IPS-NIHi11 (cell line): ENCODE measurements at places on chromosomes 2 and 18.
A peak's percentile ranks its signal among the peaks of the same experiment; 100 is the strongest.

- DNase-seq: no peak
These were observed 32.2 kb upstream of the GLI2 start for GRCh38 chr2:120703330-120703994.

GRCh38 chr2:67039517-67040103, 357.5 kb upstream of the ETAA1 start:
- DNase-seq: no peak

DNA sequence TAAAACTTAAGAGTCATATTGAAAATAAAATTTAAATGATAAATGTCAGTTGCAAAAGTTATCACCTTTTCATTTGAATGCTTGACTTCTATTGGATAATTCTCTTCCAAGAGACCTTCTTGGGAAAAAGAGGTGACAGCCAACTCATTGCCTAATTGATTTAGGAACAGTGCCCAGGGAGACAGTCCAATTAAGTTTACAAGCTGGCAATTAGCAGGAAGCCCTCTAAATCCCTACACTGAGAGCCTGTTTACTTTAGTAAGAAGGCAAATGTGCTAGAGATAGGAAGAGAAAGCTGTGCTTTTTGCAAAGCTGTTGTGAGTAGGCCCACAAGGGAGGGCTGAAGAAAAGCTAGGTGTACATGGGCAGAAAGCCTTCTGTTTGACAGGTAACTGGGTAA, 189.1 kb downstream of the WDPCP start:
- no peak for DNase-seq

- DNase-seq: no peak
These were observed 10.5 kb downstream of the GLI2 start for GRCh38 chr2:120746144-120746543.

DNA sequence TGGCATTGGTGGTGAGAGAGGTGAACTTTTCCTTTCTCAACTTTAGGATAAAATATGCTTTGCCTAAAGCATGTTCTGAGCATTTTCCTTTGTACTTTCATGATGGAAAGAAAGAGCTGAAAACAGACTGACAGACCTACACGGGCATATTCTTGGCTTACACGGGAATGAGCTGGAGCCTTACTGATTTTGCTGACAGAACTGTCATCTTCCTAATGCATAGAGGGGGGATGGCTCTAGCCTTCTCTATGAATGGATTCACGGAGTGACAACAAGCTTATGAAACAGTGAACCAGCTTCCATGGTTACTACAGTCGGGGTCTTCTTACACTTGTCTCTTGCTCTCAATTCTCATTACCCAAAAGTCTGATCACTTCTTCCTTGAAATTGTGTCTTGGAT, 32.2 kb downstream of the FSHR start:
- no peak for DNase-seq

DNA sequence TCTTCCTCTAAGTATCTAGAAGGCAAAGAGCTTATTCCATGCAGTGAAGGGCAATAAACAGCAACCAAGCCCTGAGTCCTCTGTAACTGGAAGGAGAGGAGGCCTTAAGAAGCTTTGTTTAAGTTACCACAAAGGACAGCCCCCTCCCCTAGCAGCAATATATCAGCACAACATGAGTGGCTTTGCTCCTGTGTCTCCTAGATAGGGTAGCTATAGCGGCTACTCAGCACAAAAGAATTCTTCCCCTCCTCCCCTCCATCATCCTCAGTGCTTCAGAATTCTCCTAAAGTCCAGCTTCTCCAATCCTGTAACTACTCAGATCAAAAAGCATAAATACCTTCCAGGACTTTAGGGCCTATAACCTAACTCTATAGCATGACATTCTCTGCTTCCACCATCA, 16.5 kb downstream of the SUMO1 start:
- DNase-seq: peak; percentile 20

- peak; percentile 29 for DNase-seq
These were observed 266.5 kb downstream of the NEDD4L start for GRCh38 chr18:58310517-58310916.

DNA sequence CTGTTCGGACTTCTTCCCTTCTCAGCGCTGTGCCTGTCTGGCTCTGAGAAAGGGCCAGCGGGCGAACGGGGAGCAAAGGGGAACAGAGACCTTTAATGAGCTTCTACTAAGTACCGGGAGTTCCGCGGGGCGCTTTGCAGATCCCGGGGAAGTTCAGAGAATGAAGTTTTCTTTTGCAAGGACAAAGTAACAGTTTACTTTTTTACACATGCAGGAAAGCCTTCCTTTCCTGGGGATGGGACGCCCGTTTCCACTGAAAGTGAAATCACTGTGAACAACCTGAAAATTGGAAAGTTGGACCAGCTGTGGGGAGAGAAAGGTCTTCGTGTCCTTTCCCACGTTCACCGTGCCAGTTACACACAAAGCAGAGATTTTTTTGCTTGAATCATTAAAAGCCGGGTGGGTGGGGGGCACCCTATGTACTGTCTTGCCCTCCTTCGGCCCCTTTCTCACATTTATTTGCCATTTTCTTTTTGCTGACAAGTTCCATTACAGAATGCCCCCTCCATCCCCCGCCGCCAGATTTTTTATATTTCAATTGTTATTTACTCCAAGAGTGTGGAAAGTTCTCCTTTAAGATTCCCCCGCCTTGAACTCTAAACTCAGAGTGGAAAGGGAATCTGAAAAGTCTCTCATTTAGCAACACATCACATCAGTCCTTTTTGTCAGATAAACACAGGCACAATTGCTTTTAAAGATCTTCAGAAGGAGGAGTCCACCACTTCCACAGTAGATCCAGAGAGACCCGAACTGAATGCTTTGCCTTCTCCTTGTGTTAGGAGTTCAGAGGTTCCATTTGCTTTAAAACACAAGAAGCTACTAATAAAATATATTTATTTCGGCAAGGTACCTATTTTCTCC, 1.1 kb upstream of the FN1 start:
- no peak for DNase-seq

DNA sequence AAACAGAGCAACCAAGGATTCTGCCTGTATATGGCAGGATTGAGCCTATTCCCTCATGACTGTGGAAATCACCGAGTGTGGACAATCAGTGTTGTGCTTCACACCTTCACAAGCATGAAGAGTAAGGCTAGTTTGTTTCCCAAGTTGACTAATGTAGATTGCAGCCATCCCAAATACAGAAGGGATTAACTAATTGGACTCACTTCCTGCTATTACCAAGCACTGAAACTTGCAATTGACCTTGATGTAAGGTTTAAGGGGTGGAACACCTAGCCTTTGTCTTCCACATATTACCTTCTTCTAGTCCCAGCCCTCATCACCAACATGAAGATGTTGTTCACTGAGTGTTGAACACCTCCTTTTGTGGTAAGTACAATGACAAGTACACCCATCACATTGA, 120.9 kb upstream of the RND3 start:
- DNase-seq: no peak

GRCh38 chr2:162478721-162479129, 134.8 kb downstream of the GCA start:
- no peak for DNase-seq

DNA sequence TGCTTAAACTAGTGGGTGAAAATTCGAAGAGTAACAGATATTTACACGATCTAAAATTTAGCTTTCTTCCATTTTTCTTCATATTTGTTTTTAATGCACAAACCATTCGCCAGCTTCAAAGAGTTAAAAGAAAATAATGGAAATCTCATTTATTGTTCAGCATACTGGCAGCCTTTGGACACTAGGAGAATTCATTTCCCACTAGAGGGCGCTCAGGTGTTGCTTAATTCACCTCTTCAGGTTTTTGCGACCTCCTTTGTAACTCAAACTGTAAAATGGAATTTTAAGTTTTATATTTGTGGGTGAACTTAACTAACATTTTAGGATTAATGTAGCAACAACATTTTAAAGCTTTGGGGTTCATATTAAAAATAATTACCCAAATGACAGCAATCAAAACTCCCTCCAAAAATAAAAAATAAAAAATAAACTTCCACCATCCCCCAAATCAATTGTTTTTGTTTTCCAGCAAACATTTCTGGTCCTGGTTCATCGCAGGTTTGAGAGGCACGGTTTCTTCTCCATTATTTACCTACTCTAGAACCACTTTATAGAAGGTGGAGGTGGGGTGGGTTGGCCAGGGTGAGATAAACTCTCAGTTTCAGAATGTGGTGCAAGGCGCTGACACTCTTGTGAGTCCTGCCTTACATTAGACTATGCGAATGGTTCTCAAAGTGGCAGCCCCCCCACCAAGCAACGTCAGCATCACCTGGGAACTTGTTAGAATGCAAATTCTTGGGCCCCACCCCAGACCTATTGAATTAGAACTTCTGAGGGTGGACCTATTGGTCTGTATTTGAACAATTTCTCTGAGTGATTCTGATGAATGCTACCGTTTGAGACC, 24.7 kb upstream of the PNPT1 start:
- peak; percentile 42 for DNase-seq

DNA sequence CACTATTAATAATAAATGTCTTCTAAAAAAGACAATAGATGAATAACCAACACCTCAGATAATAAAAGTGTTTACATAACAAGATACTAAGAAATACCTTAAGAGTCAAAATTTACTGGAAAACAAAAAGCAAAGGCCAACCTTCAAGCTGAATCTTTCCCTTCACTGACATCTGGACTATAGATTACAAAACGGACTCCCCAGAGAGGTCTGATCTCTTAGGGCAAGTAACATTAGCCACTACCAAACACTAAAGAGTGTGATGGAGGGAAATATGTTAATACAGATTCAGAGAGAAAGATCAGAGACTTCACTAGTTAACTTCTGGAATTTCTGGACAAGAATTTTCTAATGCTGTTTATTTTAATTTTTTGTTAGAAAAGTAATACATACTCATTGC, 13.9 kb downstream of the CLASP1 start:
- DNase-seq: no peak
